ENCODE measurements at places on chromosomes 3 and 15.

DNA sequence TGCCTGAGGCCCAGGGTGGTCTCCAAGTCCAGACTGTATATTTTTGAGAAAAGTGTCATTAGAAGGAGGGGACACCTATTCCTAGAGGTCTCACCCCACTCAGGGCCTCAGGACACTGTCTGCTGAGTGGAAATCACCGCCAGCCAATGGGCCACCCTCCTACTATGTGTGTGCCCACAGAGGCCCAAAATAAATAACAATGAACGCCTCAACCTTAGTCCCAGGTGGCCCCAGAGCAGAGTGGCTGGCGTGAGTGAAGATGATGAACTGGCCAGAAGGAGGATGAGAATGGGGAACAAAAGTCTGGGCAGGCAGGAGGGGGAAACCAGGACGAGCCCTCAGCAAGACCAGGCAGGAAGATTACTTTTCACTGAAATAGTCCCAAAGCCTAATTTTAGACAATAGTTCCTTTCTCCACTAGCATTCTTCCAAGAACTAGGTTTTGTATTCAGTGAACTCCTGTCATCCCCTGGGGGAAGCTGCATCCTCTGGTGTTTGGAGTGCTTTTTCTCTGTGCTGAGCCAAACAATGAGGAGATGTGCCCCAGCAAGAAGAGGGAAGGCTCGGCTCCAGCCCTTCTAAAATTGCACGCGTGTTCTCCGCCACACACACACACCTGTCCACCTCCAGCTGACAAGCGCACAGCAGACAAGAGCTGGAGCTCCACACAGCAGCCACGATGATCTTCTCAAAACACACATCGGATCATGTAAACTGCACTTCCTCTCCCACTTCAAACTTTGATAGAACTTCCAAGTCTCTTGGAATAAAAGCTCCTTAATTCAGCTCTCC lies 72.2 kb downstream of the ADCY5 start:
- DNase-seq: no peak

- DNase-seq: no peak
Measured at GRCh38 chr3:137259701-137260100, 301.9 kb downstream of the IL20RB start.

GRCh38 chr15:91142106-91142744 lies 42.2 kb downstream of the SV2B start:
- no peak for DNase-seq

DNA sequence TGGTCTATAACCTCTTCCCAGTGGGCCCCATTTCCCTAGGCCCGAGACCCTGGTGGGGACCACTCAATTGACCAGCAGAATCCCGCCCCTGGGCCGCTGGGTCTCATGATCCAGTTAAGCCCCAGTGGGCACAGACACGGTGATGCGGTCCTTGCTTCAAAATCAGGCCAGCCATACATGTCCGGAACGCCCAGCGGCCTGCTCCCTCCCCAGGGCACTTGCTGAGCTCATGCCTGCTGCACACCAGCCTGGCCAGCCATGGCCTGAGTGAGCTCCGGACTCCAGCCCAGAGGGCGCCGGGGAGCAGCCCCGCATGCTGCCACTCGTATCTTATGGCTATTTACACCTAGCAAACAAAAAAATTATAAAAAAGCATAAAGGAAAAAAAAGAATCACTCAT lies 34.4 kb upstream of the IQSEC1 start:
- DNase-seq: no peak

GRCh38 chr3:28569357-28569756 lies 220.7 kb upstream of the AZI2 start:
- no peak for DNase-seq

- no peak for DNase-seq
Measured at GRCh38 chr3:40992023-40992422, 207.3 kb upstream of the CTNNB1 start.

DNA sequence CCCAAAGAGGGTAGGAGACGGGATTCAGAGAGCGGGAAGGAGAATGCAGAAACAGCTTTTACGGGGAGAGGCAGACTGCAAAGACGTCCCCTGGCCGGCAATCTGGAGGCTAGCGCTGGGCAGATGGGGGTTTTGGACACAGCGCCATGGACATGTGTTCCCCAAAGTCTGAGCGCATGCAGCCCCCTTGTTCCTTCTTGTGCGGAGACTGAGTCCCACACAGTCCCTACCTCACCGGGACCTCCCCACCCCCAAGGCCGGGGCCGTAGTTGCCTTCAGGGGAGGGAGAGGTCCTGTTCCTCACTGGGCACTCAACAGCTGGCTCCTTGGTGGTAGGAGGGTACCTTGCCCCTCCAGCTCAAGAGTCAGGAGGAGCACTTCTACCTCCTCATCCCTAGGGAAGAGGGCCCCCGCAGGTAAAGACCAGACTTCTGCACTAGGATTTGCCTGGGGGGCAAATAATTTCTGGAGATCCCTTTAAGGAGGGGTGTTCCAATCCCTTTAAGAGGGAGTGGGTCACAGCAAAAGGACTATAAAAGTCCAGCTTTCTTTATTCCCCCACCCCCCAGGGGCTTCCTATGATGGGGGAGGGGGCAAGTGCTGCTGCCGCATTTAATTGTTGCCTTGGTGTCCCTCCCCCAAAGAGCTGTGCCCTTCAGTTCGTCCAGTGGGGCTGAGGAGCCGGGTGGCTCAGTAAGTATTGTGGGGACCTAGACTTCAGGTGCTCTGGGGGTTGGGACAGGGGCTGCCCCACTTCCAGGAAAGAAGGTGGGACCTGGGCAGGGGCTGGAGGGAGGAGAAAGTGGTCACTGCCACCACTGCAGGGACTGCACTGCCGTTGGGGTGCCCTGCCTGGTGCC lies 3.6 kb upstream of the BAHD1 start:
- DNase-seq: no peak

DNA sequence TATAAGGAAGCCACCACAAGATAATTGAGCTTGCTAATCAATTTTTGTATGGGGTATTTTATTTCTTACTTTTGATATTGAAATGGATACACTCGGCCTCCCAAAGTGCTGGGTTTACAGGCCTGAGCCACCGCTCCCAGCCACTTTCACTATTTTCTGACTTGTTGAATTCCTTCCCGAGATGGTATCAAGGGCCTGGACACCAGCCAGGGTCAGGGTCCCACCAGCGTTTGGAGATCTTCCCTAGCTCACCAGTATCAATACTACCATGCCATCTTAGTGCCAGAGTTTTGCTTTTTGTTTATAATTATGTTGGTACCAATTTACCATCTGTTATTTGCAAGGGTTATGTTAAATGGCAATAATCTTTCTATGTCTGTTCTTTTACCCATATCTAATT lies 5.5 kb upstream of the SELENOT start:
- DNase-seq: no peak

- no peak for DNase-seq
Measured at GRCh38 chr3:52399131-52399530, 45.8 kb downstream of the SEMA3G start.

GRCh38 chr3:44240061-44240460 lies 1.6 kb upstream of the TOPAZ1 start:
- no peak for DNase-seq

DNA sequence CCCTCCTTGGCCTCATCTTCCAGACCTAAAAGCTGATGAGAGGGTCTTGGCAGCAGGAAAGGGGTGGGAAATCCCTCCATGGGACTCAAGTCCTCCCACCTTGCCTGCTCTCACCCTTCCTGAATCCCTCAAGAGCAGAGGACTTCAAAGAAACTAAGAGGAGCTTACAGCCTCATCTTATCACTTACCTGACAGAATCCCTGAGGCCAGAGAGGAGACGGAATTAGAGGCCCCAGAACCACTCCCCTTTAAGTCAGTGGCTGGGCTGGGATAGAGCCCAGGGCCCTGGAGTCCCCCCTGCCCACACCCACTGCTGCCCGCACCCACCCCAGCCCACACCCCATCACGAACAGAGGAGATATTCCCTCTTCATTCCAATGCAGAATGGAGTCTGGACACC lies 15.2 kb downstream of the LOXL1 start:
- no peak for DNase-seq

GRCh38 chr3:106783231-106783630 lies 594.0 kb upstream of the CCDC54 start:
- no peak for DNase-seq

DNA sequence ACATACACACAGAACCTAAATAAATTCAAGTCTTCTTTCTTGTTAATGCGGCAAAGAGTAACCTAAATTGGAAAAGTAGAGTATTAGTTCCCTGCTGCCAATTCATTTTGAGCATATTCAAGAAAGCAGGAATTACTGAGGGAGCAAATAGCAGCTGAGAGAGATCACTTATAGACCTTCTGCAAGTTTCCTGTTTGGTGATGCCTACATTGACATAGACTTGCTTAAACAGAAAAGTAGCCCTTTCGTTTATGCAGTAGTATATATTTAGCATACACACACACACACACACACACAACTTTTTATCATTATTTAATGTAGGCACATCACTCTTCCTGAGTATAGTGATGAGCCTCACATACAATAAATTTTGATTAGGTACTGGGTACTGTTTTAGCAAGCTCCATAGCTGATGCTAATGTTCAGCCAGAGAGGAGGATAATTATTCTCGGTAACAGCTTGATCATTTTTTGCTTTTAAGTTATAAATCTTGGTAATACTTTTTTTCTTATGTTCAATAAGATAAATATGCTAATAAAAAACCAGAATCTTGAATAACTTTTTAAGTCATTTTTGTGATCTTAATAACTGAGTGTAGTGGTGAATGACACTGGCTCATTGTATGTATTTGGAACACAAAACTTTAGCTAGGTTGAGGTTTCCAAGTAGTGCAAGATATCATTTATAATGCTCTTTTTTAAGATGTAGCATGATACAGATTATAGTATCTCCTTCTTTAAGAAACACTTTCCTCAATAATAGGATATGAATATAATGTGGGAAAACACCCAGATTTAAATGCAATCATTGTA lies 174.7 kb downstream of the MBNL1 start:
- no peak for DNase-seq

- no peak for DNase-seq
Measured at GRCh38 chr3:107370907-107371306, 6.3 kb upstream of the CCDC54 start.

GRCh38 chr3:66795365-66795764 lies 202.7 kb upstream of the KBTBD8 start:
- DNase-seq: peak; percentile 47

GRCh38 chr15:63122002-63122875 lies 578 bp downstream of the LACTB start:
- DNase-seq: peak; percentile 64

- DNase-seq: peak; percentile 47
Measured at GRCh38 chr15:51331141-51331540, 7.3 kb downstream of the CYP19A1 start.

- DNase-seq: peak; percentile 11
Measured at GRCh38 chr3:8421267-8421666, 80.4 kb upstream of the LMCD1 start.

DNA sequence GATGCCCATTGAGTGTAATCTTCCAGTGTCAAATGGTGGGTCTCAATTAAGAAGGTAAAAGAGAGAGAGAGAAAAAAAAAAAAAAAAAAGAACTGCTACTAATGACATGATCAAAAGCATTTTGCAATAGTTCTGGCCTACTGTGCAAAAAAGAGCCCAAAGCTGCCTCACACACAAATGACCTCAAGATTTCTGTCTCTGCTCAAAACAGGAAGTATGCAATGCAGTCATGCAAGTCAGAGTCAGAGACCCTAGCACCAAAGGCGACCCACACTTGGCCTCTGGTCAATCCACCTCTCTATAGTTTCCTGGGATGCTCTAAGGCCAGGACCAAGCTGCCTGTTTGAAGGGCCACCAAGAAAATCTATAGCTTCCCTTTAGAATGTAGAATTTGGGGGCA lies 323.5 kb downstream of the VPS13C start:
- DNase-seq: no peak

DNA sequence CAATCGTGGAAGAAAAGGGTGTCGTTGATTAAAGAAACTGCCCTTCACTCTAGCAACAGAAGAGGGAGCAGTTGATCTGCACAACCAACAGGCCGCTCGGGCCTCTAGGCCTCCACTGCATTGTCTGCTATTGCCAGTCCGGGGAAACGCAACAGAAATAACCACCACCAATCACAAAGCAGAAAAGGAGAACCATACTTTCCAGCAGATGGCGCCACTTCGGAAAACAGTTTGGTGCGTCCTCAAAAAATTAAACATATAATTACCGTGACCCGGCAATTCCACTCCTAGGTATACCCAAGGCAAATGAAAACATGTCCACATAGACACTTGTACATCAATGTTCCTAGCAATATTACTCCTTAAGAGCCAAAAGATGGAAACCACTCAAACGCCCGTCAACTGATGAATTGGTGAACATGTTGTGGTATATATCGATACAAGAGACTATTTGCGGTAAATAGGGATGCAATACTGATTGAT lies 154.1 kb downstream of the TJP1 start:
- peak; percentile 86 for DNase-seq

- no peak for DNase-seq
Measured at GRCh38 chr3:101200461-101200860, 119.9 kb downstream of the IMPG2 start.

DNA sequence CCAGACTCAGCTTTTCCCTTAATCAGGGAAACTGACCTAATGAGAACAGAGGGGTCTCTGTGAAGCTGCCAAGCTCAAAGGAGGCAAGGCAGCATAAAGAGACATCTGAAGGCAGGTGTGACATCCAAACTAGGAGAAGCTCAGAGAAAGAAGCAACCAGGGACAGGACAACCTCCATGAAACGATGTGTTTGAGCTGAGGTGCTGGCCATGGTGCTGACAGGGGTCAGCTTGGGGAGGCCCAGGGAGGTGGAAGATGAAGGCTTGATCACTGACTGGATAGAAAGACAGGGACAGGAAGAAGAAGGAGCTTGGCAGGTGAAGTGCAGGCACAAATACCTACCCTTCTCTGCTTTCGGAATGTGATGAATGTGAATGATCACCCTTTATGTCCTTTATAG lies 179.5 kb upstream of the NSMCE3 start:
- DNase-seq: peak; percentile 8

DNA sequence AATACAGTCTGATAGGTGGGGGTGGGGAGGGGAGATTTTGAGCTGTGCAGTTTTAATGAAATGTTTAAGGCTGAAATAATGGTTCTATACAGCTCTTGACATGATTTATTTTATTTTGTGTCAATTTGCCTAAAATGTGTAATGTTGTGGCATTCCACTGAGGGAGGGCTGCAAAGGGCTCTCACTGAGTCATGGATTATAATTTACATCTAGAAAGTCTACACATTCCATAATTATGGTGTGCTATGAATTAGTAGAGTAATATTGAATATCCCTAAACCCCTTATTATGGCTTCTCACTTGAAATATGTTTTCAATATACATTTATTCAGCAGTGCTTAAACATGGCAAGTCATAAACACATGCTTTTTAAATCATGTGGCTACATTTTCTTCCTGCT lies 103.9 kb downstream of the RARB start:
- DNase-seq: peak; percentile 85

Measured in fibroblast of upper back skin (primary cell).